ENCODE measurements at places on chromosomes 11 and 22. TPM values are rescaled to one million over a fixed set of nuclear protein-coding genes. Genes with fewer than 3 reads are reported as not detected.
A peak's percentile ranks its signal among the peaks of the same experiment; 100 is the strongest.

GRCh38 chr22:35446365-35446764 lies 46.4 kb downstream of the MCM5 start:
- DNase-seq = peak; percentile 92

Gene SLC17A6
- polyA plus RNA-seq = not detected

Gene IMMP1L
- polyA plus RNA-seq = 19.9 TPM

DNA sequence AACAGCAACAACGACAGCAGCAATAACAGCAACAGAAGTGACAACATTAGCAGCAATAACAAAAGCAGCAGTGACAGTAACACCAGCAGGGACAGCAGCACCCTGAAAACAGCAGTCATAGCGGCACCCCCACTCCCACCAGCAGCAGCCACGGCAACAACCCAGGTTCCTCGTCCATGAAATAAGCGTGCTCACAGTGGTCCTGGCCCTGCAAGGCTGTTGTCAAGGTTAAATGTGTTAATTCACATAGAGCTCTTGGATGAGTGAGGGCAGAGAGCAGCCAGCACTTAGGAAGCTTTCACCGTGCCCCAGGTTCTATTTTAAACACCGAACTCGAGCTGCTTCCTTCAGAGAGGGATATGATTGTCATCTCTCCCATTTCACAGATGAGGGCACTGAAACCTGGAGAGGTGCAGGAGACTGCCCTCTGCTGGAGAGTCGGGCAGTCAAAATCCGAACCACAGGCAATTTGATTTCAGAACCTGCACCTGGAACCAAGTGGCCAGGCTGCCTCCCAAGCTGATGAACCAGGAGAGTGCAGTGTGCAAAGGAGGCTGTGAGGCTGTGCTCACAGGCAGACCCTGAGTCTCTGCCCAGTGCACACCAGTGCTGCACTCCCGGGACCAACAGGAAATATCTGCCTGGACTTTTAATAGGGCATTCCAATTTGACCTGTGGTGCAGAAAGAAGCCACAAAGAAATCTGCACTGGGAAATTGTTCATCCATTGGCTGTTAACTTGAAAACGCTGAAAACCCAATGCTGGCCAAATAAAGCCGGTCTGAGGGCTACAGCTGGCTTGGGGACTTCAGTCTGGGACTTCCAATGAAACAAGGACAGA lies 22.9 kb upstream of the FGF3 start:
- DNase-seq = peak; percentile 18

Gene NRIP3
- polyA plus RNA-seq = 4.8 TPM

DNA sequence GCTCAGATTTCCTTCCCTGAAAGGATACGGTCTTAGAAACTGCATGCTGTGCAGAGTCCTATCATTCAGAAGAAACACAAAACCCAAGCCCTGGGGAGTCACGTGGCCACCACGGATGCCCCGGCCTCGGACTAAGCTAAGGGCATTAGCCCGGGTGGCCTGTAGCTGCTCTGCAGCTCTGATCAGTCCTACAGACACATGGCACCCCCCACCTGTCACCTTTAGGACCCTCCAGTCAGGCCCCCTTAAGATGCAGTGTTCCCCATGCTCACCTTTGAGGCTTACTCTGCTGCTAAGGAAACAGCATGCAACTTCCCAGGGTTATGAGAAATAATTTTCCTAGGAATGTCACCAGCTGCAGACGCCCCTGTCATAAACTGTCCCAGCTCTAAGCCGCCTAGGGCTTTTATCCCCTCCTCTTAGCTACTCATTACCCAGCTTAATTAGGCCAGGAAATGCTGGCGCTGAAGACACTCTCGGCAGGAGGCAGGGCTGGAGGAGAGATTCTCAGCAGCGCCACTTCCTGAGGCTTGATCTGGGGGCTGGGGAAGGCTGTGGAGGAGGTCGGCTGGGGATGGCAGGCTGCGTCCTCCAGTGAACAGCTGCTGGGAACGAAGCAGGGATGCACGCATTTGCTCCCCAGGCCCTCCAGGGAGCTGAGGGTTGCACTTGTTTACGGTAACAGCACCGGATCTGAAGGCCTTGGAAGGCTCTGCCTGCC lies 47.2 kb upstream of the ADA2 start:
- DNase-seq = no peak

- DNase-seq = peak; percentile 75
Measured at GRCh38 chr22:18110194-18110953, at the start of gene TUBA8. TSS of gene TUBA8 (plus strand) at chr22:18110809. CDS start at chr22:18110866, 57 bp downstream.

DNA sequence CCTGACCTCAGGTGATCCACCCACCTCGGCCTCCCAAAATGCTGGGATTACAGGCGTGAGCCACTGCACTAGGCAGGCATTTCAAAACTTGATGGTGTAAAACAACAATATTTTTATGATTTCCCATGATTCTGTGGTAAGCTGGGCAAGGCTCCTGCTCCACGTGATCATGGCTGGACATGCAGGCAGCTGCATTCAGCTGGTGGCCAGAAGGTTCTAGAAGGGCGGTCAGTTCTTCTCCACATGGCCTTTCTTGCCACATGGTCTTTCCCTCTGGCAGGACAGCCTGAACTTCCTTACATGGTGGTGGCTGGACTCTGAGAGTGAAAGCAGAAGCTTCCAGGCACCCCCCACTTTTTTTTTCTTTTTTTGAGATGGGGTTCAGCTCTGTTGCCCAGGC lies 9.9 kb upstream of the RASD2 start:
- DNase-seq = no peak

GRCh38 chr11:132088551-132088950 lies 718.1 kb downstream of the NTM start:
- no peak for DNase-seq

Gene PANX3
- not detected for polyA plus RNA-seq

- no peak for DNase-seq
Measured at GRCh38 chr22:23763579-23763945, 772 bp downstream of the C22orf15 start.

Gene SORL1
- polyA plus RNA-seq = 0.30 TPM

DNA sequence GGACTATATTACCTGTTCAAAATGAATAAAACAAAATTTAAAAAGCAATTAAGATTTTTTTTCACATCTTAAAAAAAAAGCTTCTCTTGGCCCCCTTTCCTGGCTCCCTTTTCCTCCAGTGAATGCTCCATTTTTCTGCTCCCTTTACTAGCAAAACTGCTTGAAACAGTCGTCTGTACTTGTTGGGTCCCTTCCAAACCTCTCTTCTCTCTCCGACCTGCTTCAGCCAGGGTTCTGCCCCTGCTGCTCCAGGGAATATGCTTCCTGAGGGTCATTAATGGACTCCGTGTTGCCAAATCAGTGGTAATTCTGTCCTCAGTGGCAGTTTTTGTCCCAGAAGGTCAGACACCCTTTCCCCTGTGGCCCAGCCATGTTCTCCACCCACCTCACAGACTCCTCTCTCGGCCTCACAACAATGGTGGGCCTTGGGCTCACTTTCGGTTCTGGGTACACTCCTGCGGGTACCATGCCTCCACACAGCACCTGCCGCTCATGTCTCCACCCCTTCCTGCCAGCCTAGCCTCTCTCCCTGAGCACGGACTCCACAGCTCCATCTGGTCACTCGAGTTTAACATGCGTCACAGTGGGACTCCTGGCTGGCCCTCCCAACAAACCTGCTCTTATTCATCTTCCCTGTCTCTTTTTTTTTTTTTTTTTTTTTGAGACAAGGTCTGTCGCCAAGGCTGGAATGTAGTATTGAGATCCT lies 7.8 kb upstream of the POLR3H start:
- DNase-seq = no peak

GRCh38 chr11:103737037-103737622 lies 299.3 kb upstream of the DDI1 start:
- no peak for DNase-seq

Gene NPAS4
- polyA plus RNA-seq = not detected

DNA sequence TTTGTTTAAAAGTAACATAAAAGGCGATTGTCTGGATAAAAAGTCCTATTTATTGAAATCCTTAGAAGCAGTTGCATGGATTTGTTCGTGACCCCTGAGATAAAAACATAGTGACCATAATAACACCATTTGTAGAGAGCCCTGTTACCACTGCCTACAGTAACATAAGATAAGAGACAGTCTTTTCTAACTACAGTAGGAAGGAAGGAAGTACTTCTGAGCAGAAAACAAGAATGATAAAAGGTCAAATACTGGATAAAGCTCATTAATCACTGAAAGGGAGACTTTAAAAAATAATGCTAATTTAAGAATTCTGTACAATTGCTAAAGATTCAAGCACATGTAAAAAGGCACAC lies 47.1 kb upstream of the SOX6 start:
- no peak for DNase-seq

Gene KLHL35
- 6.3 TPM for polyA plus RNA-seq

DNA sequence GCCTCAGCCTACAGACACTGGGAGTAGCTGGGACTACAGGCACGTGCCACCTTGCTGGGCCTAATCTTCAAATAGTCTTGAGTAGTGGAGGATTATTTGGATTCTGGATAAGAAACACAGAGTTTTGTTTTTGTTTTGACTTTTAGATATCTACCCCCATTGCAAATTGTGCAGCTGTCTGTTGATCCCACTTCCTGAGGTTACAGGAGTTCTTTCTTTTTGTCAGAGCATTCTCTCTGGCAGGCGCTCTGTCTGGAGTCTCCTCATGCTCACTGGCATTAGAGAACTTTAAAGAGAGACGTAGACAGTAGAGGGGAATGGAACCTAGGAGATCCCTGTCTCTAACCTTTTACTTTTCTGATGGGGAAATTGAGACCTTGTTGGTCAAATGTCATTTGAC lies 7.8 kb upstream of the ADAMTS8 start:
- DNase-seq = no peak

GRCh38 chr11:35485656-35486322 lies 39.6 kb downstream of the PAMR1 start:
- peak; percentile 94 for DNase-seq

Gene NXPE1
- polyA plus RNA-seq = not detected

DNA sequence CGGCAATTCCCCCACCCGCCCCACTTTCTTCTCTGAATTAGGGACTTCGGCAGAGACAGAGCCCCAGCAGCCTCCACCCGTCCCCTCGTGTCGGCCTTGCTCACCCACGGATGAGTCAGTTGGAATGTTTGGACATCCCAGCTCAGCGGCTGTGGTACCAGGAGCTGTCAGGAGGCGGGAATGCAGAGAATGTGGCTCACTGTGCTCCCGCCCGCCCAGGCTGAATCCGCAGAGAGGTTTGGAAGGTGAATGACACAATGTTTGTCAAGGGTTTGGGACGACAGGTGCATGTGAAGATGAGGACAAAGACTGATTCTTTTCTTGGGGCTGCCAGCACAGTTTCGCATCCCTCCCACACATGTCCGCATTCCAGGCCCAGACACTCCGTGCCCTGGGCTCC lies 39.6 kb downstream of the LIF start:
- DNase-seq = peak; percentile 99

Gene RBMXL2
- not detected for polyA plus RNA-seq

- DNase-seq = peak; percentile 69
Measured at GRCh38 chr22:21866833-21867527, 465 bp downstream of the MAPK1 start.

GRCh38 chr11:134360050-134360835 lies 28.5 kb downstream of the GLB1L2 start:
- peak; percentile 76 for DNase-seq

Gene KRTAP5-10
- polyA plus RNA-seq = not detected

- DNase-seq = peak; percentile 72
Measured at GRCh38 chr11:104073950-104074705, 37.7 kb downstream of the DDI1 start.

Gene POU2AF2
- polyA plus RNA-seq = not detected

GRCh38 chr22:17884084-17884483 lies 109.8 kb upstream of the BID start:
- DNase-seq = no peak

Gene BTBD18
- polyA plus RNA-seq = not detected

GRCh38 chr11:77244277-77245027 lies 57.0 kb downstream of the GDPD4 start:
- peak; percentile 81 for DNase-seq

Gene POU2AF1
- polyA plus RNA-seq = 0.09 TPM

Gene OR56A1
- polyA plus RNA-seq = not detected

DNA sequence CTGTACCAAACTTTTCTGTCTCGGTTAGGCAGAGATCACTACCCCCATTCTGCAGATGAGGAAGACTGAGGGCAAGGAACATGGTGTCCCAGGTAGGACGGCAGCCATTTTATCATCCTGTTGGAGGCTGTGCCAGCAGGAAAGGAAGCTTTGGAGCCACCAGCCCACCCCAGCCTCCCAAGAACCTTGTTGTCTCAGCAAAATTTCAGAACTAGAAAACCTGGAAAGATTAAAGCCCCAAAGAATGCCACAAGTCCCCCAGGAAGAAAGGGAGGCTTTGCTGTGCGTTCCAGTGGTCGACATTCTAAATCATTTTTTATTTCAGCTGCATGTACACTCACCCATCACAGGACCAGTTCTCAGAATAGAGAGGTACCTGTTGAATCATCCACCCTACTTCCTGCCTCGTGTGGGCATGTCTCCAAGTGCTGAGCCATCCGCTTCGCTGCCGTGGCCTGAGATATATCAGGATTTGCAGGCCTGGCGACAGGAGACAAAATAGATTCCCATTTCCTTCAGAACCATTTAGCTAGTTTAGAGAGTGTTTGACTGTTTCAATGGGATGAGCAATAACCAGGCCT lies 13.0 kb upstream of the EIF3D start:
- DNase-seq = peak; percentile 96

- DNase-seq = peak; percentile 54
Measured at GRCh38 chr11:10900681-10901415, 43.0 kb upstream of the ZBED5 start.

- DNase-seq = peak; percentile 86
Measured at GRCh38 chr22:37053310-37054055, 1.9 kb downstream of the KCTD17 start.

DNA sequence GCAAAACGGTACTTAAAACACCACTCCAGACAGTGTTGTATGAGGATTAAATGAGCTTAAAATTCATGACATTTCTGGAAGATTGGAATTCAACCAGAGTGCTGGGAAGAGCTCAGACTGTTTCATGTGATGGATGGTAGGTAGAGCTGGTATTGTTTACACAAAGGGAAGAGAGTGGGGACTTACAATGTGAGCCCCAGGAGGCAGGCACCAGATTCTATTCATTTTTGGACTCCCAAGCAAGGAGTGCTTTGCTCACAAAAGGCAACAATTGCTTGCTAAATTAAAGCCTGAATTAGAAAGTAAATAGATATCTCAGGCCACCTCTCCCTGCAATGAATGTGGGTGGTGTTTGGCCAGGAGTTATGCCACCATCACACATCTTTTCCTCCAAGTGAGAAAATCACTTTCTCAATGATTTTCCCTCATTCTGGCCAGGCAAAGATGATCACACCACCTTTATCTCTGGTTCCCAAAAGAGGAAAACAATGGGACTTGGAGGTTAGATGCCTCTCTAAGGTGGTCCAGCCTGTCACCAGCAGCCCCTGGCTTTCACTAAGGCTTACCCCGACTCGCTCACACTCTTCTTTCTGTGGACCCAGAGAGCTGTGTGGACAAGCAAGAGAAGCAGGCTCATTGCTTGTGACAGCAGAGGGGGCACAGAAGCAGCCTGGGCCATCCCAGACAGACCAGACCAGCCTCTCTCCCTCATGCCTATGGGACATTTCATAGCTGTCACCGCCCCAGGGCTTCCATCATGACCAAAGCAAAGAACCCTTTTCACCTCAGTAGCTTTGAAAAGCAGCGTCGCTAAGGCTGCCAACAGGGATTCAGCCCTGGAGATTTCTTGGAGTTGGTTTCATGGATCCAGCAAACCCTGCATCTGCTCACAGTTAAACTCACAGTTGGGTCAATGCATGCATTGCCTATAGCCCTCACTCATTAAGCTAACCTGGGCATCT lies 63.5 kb upstream of the DRD2 start:
- DNase-seq = no peak
